Left renal pelvis (tissue), 4 donors: ENCODE measurements at places on chromosomes 2 and 18.

DNA sequence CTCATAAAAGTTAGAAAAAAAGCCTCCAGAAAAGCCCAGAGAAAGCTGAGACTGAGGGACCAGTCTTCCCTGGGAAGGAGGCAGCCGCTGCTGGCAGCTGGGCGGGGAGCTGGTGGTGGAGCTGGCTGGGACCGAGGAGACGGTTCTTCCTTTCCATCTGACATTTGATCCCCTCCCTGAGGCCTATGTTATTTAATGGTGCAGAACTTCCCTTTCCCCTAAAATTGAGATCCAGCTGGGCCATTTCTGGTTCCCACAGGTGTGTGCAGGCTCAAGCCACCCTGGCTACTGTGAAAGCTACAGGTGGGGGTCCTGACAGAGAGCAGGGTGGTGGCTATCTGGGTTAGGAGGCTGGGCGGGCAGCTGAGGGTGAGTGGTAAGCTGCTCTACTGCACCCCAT lies 81.5 kb upstream of the FZD7 start:
- DNase-seq = no peak

DNA sequence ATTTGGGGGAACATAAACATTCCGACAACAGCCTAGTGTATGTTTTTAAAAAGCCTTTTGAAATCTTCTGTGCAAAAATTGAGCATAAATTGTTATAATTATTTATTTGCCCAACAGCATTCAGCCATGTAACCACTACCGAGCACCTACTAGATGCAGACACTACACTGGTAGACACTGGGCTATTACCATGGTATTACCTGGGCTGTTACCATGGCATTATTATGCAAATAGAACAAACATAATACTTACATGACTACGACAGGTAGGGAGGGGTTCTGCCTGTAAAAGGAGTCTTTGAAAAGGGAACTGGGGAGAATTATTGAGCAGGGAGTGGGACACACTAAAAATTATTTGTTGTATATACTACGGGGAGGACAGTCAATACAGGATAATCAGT lies 116.4 kb downstream of the MREG start:
- DNase-seq = no peak

DNA sequence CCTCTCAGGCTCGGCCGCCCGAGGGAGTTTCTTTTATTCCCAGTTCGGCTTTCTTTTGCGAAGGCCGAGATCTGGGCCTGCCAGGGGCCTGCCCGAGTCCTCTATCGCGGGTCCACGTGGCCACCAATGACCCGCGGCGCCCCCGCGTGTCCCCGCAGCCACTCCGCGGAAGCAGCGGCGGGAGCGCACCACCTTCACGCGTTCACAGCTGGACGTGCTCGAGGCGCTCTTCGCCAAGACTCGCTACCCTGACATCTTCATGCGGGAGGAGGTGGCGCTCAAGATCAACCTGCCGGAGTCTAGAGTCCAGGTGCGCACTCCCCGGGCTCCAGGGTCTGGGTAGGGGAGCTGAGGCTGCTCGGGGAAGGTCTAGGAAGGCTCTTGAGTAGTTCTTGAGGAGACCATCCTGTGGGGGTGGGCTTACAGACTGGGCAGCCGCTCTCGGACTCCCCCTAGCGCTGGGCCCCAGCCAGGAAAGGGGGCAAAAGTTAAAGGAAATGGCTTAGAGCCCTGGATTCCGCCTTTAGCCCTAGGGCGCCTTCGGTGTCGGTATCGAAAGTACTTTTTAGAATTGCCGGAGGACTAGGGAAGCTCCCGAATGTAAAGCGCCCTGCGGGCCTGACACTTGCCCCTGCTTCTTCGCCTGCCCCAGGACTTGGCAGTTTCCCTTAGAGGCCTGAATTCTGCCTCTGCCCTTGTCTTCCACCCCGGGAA lies 3.4 kb downstream of the OTX1 start:
- DNase-seq = no peak

- DNase-seq = no peak
These were observed 667.1 kb downstream of the IRS1 start for GRCh38 chr2:226132323-226133215.

- no peak for DNase-seq
These were observed 9.5 kb downstream of the SMYD1 start for GRCh38 chr2:88077080-88077479.

GRCh38 chr2:109457794-109458193 lies 156.0 kb downstream of the SEPTIN10 start:
- DNase-seq = no peak

GRCh38 chr2:30781961-30782533 lies 25.2 kb downstream of the CAPN13 start:
- DNase-seq = no peak

DNA sequence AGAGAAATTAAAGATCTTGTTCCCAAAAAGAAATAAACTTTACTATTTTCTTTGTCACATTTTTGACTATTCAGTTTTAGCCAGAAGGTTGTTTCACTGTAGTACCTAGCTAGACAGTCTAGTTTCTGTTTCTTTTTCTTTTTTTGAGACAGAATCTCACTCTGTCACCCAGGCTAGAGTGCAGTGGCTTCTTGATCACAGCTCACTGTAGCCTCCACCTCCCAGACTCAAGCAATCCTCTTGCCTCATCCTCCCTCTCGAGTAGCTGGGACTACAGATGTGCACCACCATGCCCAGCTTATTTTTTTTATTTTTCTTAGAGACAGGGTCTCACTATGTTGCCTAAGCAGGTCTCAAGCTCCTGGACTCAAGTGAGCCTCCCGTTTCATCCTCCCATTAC lies 2.2 kb downstream of the RBM45 start:
- DNase-seq = no peak

- no peak for DNase-seq
These were observed 262.0 kb downstream of the HAUS1 start for GRCh38 chr18:46366201-46366600.

DNA sequence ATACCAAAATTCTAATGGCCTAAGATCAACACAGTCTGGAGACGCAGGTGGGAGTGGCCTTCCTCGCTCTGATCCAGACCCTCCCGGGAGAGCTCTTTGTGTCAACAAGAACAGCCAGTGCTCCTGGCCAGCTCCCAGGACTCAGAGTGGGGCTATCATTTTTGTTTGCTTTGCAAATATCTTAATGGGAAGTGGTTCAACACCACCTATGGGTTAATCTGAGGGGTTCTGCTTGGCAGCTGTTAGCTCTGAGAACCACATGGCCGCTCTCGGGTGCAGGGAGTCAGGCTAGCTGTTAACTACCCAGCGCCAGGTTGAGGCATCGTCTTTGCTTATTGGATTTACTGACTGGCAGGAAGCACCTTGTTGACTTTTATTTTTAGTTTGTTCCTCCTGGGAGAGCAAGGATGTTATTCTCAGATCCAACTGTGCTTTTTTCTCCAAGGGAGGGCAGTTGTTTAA lies 184.8 kb upstream of the SP5 start:
- no peak for DNase-seq

DNA sequence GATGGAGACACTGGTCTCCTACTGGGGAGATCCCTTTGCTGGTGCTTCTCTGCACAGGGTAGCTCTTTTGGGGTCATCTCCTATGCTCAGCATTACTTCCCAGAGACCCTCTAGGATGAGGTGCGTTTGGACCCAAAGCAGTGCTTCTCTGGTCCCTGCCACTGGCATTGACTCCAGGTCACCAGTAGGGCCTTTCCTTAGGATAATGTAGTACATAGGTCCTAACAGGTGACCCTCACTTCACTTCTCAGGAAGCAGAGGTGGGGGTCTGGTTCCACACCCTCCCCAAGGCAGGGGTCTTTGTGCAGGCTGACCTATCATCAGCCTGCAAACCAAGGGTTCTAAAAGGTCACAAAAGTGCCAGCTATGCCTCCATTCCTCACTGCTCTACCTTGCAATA lies 145.8 kb upstream of the HS6ST1 start:
- DNase-seq = no peak
